NCI-H446 treated with DMSO at 0.1 percent for 48 hours (cell line): ENCODE measurements at places on chromosomes 3 and 15.

GRCh38 chr3:13069495-13069894 lies 3.7 kb downstream of the IQSEC1 start:
- DNase-seq, result no peak

- no peak for DNase-seq
Observed at GRCh38 chr15:62485170-62485720, 320.2 kb upstream of the C2CD4B start.

DNA sequence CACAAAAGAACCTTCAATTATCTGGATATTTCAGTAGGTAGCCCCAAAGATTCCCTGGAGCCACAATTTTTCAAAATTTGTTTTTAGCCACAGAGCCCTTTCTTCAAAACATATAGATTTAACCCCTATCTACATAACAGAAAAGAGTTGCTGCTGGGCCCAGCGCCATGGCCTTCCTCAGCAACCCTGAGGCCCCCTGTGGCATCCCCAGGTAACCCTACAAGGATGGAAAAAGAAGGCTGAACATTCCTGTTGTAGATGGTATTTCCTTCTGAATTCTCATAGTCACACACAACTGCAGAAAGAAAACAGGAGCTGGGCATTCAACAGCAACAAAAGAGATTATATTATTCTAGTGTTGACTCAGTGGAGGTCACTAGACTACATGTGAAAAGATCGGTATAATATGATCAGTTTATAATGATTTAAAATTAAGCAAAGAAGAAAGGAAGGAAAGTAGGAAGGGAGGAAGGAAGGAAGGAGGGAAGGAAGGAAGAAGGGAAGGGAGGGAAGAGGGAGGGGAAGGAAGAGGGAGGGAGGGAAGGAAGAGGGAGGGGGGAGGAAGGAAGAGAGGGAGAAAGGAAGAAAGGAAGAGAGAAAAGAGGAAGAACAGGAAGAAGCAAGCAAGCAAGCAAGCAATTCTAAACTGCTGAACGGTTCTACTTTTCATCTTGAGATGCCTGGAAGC lies 342.5 kb upstream of the NR2F2 start:
- no peak for DNase-seq

GRCh38 chr3:182784542-182784941 lies 8.8 kb upstream of the ATP11B start:
- no peak for DNase-seq

DNA sequence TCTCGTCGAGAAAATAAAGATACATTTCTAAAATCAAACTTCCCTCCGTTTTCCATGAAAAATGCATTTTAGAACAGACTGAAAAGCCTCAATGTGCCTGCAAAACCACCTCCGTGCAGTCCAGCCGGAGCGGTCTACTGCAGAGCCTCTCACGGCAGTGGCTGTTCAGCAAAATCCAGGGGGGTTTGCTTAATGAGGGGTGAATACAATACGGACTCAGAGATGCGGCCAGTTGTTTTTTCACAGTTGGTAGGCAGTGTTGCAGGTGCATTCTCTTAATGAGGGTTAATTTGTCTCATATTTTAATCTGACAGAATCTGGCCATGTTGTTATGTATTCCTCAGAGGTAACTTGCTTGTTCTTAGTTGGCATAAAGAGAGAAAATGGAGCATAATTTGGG lies 223.0 kb downstream of the EBLN2 start:
- no peak for DNase-seq

GRCh38 chr3:106699122-106699521 lies 678.1 kb upstream of the CCDC54 start:
- DNase-seq, result no peak

DNA sequence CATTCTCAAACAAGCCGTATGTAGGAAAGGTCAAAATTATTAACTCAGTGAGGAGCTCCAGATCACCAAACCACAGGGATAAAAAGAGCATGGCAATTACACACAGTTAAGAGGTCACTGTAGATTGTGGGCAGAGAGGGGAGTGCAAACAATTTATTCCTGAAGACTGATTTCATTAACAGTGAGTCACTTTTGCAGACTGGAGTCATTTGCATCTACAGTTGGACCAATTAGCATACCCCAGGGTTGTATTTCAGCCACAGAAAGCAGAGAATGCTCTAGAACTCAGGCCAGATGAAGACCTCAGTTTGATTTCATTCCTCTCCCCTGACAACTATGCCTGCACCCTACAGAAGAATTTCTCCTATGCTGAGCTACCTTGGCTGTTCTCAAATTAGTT lies 40.1 kb downstream of the SETMAR start:
- no peak for DNase-seq

- no peak for DNase-seq
Observed at GRCh38 chr3:34106879-34107278, 308.4 kb downstream of the PDCD6IP start.

- DNase-seq, result no peak
Observed at GRCh38 chr3:27074914-27075313, 294.3 kb downstream of the NEK10 start.

- no peak for DNase-seq
Observed at GRCh38 chr3:177459401-177459800, 262.1 kb upstream of the TBL1XR1 start.

DNA sequence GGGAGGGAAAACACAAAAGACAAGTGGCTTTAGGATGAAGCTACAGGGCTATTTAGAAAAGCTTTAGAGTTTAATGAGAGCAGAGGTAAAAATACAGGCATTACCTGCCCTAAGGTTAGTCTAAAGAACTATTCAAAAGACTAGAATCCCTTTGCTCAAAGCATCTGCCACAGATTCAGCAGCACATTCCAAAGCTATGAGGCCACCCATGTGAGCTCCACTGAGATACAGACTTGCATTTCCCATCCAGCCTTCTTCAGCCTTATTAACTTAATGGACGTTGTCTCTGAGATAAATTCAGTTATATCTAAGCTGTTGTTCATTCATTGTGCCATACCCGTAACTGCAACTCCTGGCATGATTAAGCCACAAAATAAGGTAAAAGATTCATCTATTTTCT lies 25.4 kb downstream of the CXCR6 start:
- DNase-seq, result no peak

DNA sequence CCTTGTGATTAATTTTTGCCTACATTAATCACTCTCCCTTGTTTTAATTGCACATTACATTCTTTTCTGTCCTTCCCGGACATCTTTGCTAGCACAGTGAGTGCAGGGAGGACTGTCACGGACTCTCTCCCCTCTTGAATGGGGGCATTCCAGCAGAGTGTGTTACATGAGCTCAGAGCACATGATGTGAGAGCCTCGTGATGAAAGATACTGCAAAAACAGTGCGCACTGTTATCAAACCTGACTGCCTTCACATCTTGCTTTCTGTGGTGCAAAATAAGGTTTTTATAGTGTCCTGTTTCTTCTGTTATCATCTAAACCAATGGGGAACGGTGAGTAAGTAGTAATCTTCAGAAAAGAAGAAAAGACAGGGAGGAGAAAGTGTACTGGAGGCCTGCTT lies 167.5 kb downstream of the PGPEP1L start:
- DNase-seq, result no peak

DNA sequence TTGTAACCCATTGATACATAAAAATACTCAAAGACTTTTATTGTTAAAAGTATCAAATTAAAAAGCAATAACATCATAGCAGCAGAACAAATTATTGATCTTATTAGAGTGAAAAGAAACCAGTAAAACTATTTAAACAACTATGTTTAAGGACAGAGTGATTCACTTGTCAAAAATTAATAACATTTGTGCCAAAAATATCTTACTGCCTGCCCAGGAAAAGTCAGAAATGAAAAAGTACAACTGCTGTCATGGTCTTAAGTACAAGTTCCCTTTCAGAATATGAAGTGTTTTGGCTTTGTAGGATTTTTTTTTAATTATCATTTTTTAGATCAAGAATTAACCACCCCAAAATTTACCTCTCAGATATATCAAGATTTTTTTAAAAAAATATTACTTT lies 3.4 kb downstream of the IFT57 start:
- DNase-seq, result no peak

DNA sequence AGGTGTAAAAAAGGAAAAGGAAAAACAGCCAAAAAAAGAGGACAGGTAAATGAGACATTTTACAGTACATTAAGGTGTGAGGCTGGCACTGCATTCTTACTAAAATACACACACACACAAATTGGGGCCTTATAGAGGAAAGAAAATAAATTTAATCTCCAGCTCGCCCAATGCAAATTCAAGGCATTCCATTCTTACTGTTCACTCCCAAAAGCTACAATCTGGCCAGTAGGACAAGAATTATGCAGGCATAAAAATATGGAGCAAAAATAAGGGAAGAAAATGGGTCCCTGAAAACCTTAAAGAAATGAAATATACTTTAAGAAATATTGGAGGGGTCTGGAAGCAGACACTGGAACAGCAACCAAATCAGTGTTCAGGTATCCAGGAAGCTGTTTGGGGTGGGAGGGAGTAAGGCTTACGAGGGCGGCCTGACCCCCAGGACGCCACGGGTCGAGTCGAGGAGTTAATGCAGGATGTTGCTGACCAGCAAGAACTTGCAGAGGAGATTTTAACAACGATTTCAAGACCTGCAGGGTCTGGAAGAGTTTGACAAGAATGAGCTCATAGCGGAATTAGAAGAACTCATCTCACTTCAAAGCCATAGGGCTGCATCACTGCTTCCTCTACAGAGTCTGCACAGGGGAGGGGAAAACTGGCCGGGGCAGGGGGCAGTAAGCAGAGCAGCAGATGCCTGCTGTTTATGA lies 245.5 kb downstream of the TBL1XR1 start:
- no peak for DNase-seq

GRCh38 chr3:151989621-151990020 lies 116.2 kb downstream of the SUCNR1 start:
- no peak for DNase-seq

DNA sequence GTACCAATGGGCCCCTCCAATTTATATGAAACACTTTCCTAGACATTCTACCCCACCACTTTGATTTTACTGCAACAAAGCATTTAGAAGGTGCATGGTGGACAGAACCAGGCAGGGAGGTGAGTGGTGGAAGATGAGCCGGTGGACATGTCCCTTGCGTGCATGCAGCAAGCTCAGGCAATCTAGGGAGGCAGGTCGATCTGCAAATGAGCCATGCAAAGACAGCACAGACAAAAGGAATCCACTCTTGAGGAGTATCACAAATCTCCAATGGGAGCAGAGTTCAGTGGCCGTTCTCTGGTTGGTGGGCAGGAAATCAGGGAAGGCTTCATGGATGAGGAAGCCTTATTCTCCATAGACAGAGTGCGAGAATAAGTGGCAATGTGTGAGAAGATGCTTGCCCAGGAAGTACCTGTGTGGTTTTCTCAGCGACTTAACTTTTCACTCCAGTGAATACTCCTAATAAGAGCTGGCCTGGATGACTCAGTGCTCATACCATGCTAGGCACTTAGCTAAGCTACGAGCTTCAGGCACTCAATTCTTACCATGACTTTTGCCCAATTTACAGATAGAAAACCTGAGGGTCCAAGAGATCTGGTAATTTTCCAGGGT lies 152.5 kb downstream of the FOXP1 start:
- DNase-seq, result no peak

DNA sequence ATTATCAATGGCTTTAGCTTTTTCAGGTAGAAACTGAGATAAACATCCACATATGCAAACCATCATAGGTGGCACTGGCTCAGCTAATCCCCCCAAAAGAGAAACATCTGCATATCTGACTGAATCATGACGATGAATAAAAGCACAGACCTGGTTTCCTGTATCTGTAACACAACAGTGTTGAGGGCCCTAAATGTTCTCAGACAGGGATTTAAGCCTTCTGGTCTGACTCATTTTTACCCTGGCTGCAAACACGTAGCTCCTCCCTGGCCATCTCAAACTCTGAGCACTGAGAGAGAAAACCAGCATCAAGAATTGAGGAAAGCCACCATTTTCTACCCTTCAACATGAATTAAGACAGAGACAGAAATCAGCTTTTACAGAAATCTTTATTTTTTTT lies 35.2 kb downstream of the GLB1 start:
- DNase-seq, result no peak

DNA sequence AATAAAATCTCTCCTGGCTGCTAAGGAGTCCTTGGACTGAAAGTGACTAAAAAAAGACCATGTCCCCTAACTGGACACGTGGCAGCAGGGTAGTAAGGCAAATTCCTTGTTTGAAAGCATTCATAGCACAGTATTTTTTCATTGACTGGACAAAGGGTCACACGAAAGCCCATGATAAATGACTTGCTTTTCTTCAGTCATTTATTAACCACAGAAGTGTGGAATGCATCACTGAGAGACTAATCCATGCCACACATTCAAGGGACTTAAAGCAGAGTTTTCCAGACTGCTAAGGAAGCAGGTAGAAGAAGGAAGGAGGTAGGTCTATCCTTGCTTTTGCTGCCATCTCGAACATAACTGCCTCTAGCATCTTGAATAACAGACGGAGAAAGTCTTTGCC lies 31.2 kb downstream of the CASR start:
- DNase-seq, result no peak

DNA sequence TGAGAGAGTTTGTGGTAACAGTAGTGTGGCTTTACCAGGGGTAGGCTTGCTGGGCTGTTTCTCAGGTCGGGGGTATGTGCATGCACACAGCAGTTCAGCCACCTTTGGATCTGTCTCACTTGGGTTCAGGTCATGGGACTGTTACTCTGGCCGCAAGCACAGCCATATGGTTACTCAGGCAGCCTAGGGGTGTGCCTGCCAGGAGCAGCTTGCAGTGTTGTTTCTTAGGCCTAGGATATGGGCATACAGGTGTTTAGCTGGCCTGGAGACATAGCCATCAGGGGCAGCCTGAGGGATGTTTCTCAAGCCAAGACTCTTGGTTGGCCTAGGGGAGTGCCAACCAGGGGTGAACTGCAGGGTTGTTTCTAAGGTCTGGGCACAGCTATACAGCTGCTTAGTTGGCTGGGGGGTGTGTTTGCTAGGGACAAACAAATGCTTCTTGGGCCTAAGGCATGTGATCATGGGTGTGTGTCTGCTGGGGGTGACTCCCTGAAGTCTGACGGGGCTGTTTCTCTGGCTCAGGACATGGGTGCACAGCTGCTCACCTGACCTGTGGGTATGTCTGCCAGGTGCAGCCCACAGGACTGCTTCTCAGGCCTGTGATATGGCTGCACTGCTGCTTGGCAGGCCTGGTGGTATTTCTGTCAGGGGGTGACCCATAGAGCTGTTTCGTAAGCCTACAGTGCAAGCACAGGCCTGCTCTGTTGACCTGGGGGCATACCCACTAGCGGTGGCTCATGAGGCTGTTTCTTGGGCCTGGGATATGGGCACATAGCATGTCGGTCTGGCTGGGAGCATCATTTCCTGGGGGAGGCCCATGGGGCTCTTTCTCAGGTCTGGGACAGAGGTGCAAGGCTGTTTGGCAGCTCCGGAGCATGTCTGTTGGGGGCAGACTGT lies 168.0 kb upstream of the THRB start:
- no peak for DNase-seq

- DNase-seq, result no peak
Observed at GRCh38 chr15:24659622-24660021, 16.0 kb upstream of the NPAP1 start.
